ENCODE measurements at places on chromosomes 3 and 15. TPM values are rescaled to one million over a fixed set of nuclear protein-coding genes. Genes with fewer than 3 reads are reported as not detected.

DNA sequence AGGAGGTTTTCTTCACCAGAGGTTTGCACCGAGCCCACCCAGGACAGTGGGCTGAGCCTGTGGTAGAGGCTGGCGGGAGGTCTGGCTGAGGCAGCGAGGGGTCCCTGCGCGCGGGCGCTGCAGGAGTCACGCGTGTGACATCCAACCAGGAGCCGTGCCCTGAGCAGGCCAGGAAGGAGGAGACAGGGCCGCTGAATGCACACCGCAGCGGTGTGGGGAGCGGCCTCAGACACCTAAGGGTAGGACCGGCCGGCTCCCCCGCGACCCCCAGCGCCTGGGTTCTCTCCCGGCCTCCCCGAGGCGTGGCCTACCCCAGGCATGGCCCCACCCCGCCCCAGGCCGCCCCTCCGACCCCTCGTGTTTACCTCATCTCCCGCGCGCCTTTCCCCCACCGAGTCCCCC is 412 bp downstream of the SLC41A3 start:
- DNase-seq: peak; percentile 63
- no peaks in the 10 kb centered on the region for H3K36me3 ChIP-seq
- no peaks in the 10 kb centered on the region for H3K27me3 ChIP-seq
- peak overlapping the region; percentile 75 for H3K27ac ChIP-seq
- peaks cover 23% of the 10 kb centered on the region for H3K4me1 ChIP-seq

DNA sequence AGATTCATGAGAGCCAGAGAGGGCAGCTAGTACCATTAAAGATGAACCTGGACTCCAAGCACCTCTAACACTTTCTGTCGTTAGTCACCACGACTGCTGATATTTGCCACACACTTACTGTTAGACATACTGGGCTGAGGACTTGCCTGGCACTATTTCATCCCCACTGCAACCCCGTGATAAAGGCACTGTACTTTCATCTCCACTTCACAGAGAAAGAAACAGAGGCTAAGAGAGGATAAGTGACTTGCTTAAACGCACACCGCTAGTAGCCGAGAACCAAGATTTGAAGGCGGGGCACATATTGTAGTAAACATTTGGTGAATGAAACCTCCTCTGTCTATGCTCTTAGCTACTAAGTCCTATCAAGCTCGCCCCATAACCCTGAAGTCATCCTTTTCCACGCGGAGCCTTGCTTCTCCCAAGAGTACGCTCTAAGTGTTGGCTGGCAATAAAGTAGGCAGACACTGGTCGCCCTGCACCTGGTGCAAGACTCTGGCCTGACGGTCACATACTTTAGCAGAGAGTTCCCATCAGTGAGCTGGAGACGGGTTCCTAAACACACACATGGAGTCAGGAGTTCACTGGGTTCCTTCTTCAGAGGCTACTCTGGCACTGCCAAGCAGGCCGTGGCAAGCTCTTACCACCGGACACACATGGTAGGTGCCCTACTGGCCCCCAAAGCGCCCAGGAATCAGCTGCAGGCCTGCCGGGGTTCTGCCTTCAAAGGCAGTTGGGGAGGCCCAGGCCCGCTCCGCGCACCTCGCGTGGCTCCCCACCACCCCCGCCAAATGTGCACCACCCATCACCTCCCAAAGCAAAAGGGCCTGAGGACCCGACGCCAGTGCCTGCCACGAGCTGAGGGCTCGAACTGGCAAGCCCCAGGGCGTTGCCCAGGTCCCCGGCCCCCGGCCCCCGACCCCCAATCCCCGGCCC is 951 bp downstream of the POMGNT2 start:
- peak overlapping the region; percentile 62 for H3K4me3 ChIP-seq
- peaks cover 13% of the 10 kb centered on the region for H3K4me1 ChIP-seq
- H3K36me3 ChIP-seq: no peaks in the 10 kb centered on the region
- H3K27me3 ChIP-seq: no peaks in the 10 kb centered on the region
- no peak overlapping the region for H3K27ac ChIP-seq

DNA sequence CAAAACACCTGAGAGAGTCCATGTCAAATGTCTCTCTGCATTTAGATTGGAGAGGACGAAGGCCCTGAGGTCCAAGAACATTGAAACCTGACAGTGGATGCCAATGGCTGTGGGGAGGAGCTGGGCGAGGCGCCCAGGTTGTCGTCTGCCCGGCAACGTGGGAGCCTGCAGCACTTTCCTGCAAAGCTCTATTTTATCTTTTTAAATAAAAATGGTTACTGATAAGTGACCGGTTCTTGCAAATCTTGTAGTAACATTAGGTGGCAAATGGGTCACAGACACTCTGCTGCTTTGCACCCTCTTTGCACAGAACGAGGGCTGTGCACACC is 19.5 kb upstream of the FANCD2 start:
- H3K4me1 ChIP-seq: peaks cover 32% of the 10 kb centered on the region
- no peak overlapping the region for H3K27ac ChIP-seq
- no peak overlapping the region for H3K4me3 ChIP-seq
- H3K27me3 ChIP-seq: no peaks in the 10 kb centered on the region
- DNase-seq: no peak

GRCh38 chr3:45261333-45262110 is 35.4 kb upstream of the TMEM158 start:
- peaks cover 10% of the 10 kb centered on the region for H3K27me3 ChIP-seq
- H3K4me3 ChIP-seq: no peak overlapping the region
- DNase-seq: no peak
- H3K27ac ChIP-seq: no peak overlapping the region
- H3K36me3 ChIP-seq: no peaks in the 10 kb centered on the region

GRCh38 chr15:63212050-63213004 is 22.9 kb downstream of the RAB8B start:
- DNase-seq: no peak
- no peaks in the 10 kb centered on the region for H3K27me3 ChIP-seq
- peak overlapping the region; percentile 87 for H3K27ac ChIP-seq
- peaks cover 37% of the 10 kb centered on the region for H3K36me3 ChIP-seq

The BRK1 gene
- 117 TPM for total RNA-seq

The CYP1A2 gene
- not detected for total RNA-seq

The CLDN18 gene
- not detected for total RNA-seq

The LMCD1 gene
- total RNA-seq: 4.3 TPM
